ENCODE measurements at places on chromosomes 16 and 17.

DNA sequence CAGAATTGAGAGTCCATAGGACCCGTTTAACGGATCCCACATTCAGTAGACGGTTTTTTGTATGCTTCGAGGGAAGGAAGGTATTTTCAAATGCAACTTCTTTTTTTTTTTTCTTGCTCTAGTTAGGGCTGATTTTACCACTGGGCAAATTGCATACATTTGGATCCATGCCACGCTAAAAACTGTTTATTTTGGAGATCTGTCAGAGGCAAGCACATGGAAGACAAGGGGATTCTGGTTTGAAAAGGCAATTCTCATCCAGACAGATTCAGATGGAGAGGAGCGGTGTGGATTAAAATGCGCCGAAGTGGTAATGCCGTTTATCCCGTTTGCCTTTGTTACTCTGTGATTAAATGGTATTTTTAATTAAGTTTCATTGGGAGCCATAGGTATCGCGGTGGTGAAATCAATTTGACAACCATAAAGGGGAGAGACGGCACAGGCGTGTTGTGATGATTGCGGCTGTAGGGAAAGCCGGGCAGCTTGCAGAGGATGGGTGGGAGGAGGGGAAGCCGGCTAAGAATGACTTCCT lies 170.4 kb downstream of the IRX3 start:
- DNase-seq = no peak

GRCh38 chr17:18182110-18182977 lies 1.3 kb upstream of the ALKBH5 start:
- no peak for DNase-seq

DNA sequence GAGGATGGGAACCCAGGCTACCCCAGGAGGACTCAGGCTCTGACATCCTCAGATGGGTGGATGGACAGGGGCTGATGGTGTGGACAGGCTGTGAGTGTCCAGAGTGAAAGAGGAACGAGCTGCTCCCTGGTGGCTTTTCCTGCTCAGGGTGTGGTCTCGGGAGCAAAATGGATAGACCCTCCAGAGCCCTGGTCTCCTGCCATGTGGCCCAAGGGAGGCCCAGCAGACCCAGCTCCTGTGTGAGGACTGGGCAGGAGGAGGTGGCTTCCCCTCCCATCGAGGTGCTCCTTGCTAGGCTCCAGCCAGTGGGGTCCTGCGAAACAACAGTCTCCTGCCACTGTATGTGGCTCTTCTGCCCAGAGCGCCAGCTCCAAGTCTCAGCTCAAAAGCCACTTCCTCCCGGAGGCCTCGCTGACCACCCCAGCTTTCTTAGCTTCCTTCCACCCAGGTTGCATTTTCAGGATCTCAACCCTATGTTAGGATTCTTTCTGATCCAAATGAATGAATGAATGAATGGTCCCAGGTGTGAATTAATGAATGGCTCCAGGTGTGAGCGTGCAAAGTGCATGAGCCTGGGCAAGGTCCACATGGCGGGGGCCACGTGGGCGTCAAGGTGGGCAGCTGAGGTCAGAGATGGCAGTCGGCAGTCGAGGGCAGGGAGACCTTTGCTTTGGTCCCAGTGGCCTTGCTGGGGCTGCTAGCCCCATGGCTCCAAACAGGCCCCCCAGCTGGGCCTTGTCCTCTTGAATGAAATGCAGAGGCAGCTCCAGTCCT lies 120.3 kb upstream of the CIBAR2 start:
- no peak for DNase-seq

DNA sequence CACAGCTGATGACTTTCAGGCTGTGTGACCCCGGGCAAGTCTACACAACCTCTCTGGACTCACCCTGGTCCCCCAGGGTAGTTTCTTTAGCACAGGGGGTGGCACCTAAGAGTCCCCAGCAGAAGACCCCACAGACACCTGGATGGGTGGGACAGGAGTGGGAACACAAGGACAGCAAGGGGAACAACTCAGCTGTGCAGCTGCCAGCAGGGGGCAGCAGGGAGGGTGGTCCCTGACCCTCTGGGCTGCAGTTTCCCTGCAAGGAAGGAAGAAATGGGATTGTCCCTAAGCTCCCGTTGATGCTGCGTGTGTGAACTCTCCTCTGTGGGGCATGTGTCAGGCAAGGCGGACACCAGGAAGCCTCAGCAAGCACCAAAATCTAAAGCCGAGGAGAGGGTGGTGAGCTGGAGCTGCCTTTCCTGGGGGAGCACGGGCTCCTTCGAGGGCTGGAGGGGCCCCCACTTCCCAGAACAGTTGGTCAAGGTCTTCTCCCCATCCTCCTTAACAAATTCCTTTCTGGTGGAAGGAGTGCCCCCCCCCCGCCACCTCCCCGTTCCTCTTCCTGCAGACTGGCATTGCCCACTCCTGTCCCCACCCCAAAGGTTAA lies 24.1 kb upstream of the CDH5 start:
- DNase-seq = no peak

- DNase-seq = no peak
Observed at GRCh38 chr17:18185832-18186626, 2.4 kb downstream of the ALKBH5 start.

DNA sequence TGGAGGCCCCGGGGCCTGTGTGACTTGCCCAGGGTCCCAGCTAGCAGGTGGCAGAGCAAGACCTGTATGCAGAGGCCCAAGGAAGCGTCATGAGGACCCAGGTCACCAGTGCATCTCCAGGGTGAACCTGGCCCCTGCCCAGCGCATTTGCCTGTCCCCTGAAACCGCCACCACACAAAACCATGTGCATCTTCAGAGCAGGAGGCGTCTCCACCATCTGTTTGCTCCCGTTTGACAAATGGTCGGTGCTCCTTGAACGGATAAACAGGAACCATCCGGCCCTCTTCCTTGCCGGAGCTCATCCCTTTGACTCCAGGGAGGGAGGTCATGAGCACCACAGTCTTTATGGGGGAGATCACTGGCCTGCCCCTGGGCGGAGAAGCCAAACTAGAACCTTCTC lies 62.5 kb downstream of the JPH3 start:
- DNase-seq = no peak

- no peak for DNase-seq
Observed at GRCh38 chr16:24027466-24027865, 191.7 kb downstream of the PRKCB start.

DNA sequence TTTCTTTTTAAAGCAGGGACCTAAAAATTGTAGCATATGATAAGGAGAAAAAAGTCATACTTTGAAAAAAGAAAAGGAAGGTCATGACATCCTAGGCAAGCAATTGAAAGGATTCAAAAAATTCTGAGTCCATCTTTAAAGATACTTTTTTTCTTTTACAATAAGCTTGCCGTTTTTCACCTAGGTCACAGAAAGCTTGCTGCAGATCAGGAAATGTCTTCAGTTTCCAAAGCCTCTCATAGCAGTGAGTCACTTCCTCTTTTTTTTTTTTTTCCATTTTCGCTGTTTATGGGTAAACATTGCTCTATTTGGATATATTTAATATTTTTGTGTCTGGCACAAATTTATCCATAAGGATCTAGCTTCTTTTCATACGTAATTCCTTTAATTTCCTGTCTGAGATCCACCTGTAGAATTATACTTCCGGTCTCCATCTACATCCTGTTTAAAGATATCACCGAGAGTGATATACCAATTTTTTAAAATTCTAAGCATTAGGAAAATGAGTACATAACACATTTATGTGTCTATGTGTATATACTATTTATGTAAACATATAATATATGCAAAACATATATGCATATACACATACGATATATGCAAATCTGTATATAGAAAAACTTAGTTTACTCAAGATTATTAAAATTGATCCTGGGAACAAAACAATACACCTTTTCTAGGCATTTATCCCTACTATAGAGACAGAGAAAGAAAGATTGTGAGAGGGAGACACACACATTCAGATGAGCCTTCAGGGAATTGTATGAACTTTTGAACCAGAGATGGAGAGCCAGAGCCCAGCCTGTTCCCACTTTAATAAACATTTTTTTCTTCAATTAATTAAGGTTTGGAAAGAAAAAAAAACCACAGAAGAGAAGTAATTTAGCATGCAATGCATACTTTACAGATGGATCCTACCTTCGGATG lies 134.4 kb downstream of the SKAP1 start:
- DNase-seq = no peak

DNA sequence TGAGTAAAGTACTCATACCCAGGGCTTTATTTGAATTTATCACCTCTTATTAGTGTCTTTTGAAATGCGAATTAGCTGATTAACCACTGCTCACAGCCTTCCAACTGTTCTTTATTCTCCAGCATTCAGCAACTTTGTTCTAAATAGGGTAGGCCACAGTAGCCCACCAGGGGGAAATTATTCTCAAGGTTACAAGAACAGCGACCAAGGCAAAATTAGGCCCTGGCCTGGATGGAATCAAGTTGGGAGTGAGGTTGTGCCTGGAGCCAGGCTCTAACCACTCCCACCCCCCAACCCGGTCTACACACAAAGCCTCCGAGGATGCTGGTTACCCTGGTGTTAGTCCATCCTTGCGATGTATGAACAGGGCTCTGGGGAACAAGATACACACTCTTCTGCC lies 245.5 kb downstream of the STX8 start:
- no peak for DNase-seq

DNA sequence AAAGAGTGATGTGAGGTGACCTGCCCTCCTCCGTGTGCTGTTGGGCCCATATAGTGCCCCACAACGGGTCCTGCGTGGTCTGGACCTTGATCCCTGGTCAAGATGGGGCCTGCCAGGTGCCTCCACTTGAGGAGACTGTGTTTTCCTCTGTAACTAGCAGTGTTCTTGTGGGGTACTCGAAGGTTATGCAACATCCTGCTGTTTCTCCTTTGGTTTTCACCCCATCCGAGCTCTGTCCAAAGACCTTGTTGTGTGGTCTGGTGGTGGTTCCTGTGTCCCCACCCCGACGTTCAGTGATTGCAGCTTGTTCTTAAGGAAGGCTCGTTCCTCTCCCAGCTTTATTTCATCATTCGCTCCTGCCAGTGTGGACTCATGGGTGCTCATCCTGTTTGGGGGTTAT lies 38.7 kb upstream of the ZNF750 start:
- DNase-seq = no peak

GRCh38 chr16:68083861-68084503 lies 1.2 kb upstream of the NFATC3 start:
- DNase-seq = no peak

DNA sequence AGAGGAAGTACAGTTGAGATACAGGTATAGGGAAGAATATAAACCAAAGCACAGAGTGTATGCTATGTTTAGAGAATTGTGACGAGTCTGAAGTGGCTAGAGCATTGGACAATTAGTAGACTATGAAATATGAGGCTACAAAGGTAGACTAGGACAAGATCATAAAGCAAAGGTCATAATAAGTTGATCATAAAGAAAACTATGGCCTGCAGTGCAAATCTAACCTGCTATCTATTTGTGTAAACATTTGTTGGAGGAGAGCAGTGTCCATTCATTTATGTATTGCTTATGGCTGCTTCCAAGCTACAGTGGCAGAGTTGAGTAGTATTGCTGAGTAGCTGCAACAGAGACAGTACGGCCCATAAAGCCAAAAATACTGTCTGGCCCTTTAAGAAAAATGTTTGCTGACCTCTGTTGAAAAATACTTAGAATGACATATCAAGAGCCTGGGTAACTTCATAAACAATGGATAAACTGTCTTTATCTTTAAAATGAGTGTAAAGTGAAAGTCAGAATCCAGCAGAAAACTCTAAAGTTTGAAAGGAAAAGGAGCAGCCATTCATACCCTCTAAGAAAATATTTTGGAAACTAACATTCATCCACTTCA lies 14.5 kb upstream of the OR1E2 start:
- DNase-seq = no peak

DNA sequence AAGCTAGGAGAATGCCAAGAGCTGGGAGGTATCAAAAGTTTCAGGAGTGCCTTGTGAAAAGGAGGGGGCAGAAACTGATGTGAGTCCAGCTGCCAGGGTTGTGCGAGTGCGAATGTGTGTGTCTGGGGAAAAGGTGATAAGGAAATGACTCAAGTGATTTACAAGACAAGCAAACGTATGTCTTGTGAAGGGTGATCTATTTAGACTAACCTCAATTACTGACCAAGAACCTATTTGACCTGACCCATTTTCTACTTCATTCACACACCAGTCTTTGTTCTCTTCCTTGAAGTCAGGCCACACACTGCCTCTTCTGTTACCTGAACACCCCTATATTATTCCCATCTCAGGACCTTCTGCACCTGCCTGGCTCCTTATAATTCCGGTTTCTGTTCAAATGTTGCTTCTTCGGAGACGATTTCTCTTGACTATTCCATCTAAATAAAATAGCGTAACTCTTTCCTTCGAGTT lies 1.0 kb downstream of the GDE1 start:
- DNase-seq = no peak

- DNase-seq = peak; percentile 50
Observed at GRCh38 chr16:3716831-3717234, 491 bp downstream of the TRAP1 start.

DNA sequence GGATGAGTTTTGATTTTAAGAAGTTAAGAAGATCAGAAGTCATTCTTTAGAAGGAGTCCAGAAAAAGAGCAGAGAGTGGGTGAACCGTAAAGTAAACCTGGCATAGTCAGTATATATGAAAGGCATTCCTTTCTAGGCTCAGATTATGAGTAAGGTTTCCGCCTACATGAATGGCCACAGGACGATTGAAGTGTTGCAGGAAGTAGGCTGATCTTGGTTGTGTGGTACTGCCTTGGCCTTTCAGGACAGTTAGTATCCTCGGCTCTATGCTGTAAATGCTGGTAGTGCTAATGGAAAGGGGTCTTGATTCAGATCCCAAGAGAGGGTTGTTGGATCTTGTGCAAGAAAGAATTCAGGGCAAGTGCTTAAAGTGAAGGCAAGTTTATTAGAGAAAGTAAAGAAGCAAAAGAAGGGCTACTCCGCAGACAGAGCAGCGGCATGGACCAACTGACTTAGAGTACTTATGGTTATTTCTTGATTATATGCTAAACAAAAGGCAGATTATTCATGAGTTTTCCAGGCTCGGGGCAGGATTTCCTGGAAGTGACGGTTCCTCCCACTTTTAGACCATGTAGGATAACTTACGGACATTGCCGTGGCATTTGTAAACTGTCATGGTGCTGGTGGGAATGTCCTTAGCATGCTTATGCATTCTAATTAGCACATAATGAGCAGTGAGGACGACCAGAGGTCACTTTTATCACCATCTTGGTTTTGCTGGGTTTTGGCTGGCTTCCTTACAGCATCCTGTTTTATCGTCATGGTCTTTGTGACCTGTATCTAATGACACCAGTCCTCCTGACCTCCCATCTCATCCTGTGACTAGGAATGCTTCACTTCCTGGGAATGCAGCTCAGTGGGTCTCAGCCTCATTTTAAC lies 164.8 kb downstream of the SNX29 start:
- no peak for DNase-seq

GRCh38 chr17:74165797-74166365 lies 37.6 kb upstream of the RPL38 start:
- DNase-seq = no peak

All from dorsolateral prefrontal cortex (tissue), 122 donors.